ENCODE measurements at places on chromosomes 12 and 14.

- peak; percentile 14 for DNase-seq
Observed at GRCh38 chr12:132907216-132907615, 19.8 kb upstream of the CHFR start.

DNA sequence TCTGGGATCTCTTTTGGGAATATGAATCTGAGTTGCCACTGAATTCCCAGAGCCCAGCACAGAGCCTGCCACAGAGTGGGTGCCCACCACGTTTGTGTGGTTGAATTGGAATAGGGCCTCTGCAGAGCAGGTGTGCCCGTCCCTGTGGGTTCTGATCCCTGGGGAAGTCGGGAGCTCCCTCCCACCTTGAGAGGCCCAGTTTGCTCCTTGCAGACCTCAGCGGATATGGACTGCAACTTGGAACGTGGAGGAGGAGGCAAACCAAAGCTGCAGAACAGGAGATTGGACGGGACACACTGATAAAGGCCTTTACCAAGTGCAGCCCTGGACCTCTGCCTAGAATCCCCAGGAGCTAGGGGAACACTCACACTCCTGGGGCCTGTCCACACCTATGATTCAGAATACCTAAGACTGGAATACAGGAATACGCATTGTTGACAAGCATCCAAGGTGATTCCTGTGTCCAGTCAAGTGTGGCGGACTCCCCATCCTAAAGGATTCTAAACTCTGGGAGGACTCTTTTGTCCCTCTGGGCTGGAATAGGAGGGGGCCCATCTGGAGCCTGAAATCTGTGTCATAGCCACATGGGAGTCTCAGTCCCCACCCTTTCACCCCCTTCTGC lies 2.4 kb downstream of the KRT76 start:
- DNase-seq: no peak

DNA sequence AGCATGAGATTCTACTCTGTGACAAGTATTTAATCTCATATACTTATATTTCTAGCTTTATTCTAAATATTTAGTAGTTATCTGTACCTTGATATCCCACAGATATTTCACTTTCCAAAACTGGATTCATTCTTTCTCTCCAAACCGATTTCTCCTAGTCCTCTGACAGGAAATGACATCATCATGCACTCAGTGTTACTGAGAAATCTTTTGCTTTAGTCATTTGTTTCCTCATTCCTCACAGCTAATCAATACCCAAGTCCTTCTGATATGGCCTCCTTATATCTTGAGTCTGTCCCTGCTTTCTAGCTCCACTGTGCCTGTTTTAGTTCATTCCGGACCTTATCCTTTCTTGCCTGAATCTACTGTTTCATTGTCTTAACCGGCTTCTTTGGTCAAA lies 39.4 kb upstream of the E2F7 start:
- no peak for DNase-seq

DNA sequence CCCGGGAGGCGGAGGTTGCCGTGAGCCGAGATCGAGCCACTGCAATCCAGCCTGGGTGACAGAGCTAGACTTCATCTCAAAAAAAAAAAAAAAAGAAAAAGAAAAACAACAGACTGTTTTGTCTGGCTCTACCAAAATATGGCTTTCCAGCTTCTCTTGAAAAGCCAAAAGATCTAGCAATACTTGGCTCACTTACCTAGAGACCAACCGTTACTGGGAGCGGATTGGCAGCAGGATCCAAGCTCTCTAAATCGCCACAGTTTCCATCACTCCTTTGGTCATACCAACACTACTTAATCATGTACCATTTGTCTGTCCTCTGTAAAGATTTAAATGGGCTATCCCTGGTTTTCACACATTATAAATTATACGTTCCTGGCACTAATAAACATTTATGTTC lies 87.6 kb upstream of the GPHB5 start:
- no peak for DNase-seq

- no peak for DNase-seq
Observed at GRCh38 chr14:56417173-56417572, 162.4 kb upstream of the TMEM260 start.

GRCh38 chr12:120115066-120115465 lies 1.5 kb downstream of the RAB35 start:
- no peak for DNase-seq

DNA sequence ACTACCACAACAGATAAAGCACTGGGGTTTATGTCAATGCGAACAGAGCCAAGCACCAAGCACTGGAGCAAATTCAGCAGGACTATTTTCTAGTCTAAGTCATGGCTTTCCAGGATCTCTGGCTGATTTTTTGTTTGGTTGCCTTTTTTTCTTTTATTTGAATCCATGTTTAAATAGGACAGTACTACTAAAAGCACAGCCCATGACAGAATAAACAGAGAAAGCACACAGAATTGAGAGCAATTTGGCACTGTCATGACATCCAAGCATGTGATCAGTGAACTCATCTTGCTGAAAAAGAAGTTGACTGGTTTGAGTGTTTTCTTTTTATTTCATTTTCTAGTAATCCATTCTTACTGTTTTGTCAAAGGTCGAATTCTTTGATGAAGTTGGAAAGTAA lies 23.1 kb upstream of the RERG start:
- DNase-seq: no peak

DNA sequence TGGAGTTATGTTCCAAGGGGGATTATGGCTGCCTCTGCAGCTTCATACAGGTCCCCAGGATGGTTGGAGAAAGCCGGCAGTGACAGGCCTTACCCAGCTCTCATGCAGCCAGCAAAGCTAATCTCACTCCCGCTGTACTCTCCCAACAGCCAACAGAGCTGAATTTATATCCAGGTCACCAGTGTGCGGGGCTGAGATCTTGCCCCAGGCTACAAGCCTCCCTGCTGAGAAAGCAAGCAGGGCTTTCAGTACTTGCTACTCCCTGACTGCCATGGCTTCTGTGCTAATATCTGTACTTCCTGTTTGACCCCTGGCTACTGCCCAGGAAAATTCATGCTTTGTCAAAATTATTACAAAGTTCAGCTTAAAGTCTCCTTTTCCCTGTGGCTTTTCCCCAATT lies 92.9 kb downstream of the ATP23 start:
- no peak for DNase-seq

DNA sequence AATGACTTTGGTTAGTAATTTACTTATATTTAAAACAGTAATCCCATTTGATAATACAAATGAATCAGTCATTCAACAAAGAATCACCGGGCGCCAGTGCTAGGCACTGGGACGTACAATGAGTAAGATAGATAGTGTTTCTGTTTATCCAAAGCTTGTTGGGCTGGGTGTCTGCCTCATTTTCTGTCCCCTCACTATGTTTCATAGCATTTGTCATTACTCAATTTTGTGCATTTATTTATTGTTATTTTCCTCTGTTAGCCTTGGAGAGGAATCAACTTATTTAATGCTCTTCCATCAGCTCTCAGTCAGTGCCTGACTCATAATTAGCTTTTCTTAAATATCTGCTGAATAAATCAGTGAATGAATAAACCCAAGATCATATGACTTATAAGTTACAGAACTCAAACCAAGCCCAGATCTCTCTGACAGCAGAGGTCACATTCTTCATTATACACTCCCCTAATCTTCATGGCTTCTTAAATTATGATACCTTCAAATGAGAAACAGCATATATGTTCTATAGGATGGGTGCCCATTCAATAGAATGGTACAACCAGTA lies 86.2 kb downstream of the TSPAN8 start:
- no peak for DNase-seq

DNA sequence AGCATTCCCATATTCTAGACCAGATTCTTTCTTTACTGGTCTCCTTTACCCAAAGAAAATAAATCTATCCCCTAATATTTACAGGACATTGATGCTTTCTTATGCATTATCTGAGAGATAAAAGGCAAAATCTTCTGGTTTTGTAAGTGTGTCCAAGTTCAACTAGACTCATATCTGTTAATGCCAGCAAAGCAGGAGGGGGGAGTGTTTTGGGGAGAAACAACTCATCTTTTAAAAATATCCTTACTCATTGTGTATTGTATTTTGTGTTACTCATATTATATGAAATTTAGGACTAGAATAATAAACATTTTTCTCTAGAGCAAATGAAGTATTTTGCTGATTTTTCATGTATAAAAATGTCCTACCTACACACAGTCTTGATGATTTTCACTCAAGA lies 54.8 kb downstream of the SAMD4A start:
- DNase-seq: no peak

DNA sequence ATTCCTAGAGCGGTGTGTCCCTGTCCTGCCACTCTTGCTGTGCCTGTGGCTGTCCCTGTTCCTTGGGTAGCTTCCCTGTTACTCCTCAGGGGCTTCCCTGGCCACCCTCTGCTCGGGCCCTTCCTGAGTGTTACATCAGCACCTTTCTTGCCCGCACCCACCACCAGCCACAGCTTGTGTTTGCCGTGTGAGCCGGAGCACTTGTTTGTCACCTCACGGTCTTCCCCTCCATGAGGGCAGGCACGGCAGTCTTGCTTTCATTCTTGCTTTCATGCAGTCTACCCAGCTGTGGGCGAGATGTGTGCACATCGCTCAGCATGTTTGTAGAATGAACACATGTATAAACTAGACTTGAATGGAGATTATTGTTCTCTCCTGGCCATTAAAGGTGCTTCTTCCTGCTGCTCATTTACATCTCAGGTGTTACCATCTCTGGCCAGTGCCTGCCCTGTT lies 42.0 kb downstream of the TRAF3 start:
- DNase-seq: no peak

- no peak for DNase-seq
Observed at GRCh38 chr12:131775392-131776236, 52.6 kb upstream of the MMP17 start.

- DNase-seq: no peak
Observed at GRCh38 chr12:24544368-24544767, 404.5 kb downstream of the BCAT1 start.

DNA sequence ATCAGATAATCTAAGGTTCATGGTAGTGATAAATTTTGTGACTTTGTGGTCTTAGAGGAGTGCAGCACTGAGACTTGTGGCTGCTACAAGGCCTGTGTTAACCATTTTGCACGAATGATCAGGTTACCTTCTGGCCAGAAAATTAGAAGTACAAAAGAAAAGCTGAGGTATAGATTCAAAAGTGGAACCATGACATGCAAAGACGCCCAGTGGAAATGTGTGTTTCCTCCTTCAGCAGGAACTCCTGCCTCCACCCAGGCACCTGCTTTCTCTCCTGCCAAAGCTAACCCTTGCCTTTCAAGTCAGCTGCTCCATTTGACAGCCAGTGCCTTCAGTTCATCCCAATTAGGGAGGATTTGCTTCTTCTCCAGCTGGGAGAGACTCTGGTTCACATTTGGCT lies 10.1 kb downstream of the PDE6H start:
- no peak for DNase-seq

- no peak for DNase-seq
Observed at GRCh38 chr14:90159146-90159545, 97.2 kb upstream of the PSMC1 start.

DNA sequence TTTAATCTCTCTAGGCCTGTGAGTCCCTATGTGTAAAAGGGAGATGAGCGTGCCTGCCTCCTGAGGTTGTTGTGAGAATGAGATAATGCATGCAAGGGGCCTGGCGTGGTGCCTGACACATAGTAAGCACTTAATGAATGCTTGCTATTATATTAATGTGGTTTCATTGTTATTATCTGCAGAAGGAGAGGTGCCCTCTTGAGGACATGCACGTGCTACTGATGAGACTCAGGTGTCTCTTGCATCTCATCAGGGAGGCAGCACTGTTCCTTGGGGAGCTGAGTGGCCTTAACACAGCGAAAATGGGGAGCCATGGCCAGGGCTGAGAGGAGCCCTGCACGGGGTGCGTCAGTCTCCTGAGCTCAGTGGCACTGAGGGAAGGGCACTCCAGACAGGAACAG lies 29.9 kb upstream of the BCDIN3D start:
- DNase-seq: peak; percentile 77

DNA sequence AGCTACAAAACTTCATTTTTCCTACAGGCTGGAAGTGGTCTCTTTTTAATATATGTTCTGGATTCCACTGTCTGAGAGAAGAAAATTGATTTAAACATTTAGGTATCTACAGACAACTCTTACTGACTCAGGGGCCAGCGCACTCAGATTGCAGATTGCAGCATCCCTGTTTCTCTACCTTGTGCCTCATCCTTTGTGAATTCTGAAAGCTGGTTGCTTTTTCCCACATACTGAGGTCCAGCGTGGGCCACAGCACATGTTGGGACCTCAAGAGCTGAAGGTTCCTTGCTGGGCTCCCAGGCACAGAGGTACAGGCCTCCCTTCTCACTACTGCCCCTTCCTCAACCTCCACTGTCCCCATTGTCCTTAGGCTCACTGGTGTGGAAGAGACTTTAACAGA lies 101.7 kb upstream of the CCDC175 start:
- DNase-seq: no peak

Measured in Ammon's horn (tissue), 1 donor.